Stimulated activated CD8-positive, alpha-beta memory T cell treated with anti-CD3 and anti-CD28 coated beads, Interleukin-7, amount 100 ng/mL, for 1 hour (primary cell): ENCODE measurements at places on chromosomes 3 and 15.

DNA sequence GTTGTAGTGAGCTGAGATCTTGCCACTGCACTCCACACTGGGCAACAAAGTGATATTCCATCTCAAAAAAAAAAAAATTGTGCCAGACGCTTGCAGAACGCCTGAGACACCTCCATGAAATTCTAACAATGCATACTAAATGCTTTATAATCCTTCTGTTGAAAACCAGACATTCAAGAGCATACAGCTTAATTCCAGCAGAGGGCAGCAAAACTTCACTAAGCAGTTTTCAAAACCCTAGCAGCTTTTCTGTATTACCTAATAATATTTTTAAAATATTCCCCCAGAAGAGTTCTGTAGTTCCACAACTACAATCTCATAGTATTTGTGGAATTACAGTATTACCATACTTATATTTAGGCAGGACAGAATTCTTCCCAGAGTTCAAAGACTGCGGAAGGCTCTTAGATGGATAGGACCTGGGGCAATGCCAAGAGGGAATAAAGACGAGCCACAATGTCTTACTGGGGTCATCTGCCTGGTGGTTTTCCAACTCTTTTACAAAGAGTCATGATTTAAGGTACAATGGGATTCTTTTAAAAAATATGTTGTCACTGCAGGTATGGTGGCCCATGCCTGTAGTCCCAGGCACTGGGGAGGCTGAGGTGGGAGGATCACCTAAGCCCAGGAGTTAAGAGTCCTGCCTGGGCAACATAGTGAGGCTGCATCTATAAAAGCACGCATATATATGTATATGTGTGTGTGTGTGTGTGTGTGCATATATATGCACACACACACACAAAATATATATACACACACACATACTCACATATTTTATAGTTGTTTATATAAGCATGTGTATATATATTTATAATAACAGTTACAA is 19.6 kb upstream of the TASOR start:
- DNase-seq = no peak

GRCh38 chr15:55320238-55320550 is 1.2 kb downstream of the PIGB start:
- no peak for DNase-seq

DNA sequence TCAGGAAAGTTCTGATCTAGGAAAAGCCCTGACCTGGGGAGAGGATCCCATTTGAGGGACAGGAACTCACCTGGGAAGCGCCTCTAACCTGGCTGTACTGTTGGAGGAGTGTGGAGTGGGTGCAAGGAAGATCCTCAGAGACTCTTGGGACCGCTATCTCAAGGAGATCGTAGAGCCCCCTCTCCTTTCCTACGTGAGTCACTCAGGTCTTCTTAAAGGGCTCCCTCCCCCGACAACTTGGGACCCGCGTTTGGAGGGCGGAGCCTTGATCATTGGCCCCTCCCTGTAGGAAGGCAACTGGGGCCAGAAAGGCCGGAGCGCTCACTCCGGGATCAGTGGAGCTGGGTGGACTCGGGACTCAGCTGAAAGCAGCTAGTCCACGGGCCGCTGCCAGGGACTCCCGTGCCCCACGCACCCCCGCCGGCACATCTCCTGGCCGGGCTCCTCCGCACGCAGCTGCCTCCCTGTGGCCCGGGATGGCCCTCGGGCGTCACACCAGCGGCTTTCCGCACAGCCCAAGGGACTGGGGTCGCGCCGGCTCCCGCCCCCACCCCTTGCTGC is 520 bp downstream of the SLC26A6 start:
- no peak for DNase-seq

DNA sequence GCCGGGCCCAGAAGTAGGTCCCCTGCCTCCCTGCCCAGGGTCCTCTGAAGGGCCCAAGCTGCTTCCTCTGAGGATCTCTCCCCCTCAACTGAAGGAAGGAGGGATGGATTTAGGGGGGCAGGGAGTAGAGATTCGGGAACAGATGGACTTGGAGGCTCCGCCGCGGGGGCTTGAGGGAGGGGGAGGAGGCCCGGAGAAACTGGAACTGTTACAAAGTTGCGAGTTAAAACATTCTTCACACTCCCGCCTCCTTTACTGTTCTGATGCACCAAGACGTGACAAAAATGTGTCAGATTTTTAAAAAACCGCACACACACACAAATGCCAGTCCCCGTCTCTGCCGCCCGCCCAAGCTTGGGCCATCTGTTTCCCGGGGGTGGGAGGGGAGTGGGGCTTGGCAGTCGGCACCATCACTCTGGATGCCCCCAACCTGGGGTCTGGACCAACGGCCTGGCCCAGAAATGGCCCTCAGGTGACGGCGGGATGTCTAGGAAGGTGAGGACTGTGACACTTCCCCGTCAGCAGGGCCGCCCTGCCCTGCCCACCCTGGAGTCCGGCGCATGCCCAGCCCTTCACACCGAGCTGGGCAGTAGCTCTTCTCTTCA is 25.0 kb upstream of the LINGO1 start:
- DNase-seq = no peak

GRCh38 chr3:42106646-42107045 is 15.5 kb downstream of the TRAK1 start:
- no peak for DNase-seq

- DNase-seq = no peak
These were observed 4.7 kb upstream of the TMEM41A start for GRCh38 chr3:185503521-185503920.

DNA sequence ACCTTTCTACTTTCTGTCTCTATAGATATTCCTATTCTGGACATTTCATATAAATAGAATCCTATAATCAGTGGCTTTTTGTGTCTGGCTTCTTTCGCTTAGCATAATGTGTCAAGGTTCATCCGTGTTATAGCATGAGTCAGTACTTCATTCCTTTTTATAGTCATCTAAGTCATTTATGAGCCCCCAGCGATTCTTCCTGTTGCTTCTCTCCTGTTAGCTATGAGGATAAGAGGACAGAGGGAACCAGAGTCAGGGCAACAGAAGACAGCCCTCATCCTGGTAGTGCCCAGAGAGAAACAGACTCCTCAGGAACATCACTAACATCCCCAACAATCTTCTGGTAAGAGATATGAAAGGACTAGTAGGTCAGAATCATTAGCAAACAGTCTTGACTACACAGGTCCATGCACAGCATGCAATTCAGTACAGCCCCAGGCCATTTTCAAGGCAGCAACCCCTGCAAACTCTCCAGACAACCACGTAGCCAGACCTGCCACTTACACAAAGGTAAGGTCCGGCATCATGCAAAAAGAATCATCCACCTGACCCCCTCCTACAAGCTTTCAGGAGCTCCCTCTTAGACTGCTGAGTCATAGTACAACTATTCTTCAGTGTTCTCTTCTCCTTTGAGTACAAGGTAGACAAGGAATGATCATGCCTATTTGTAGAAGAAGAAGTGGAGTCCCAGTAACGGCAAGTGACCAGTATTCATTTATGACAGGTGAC is 91.5 kb downstream of the MYLK start:
- no peak for DNase-seq

- no peak for DNase-seq
These were observed 276.5 kb downstream of the EDEM1 start for GRCh38 chr3:5463991-5464390.

- peak; percentile 43 for DNase-seq
These were observed 790 bp downstream of the DUT start for GRCh38 chr15:48331796-48332641.

DNA sequence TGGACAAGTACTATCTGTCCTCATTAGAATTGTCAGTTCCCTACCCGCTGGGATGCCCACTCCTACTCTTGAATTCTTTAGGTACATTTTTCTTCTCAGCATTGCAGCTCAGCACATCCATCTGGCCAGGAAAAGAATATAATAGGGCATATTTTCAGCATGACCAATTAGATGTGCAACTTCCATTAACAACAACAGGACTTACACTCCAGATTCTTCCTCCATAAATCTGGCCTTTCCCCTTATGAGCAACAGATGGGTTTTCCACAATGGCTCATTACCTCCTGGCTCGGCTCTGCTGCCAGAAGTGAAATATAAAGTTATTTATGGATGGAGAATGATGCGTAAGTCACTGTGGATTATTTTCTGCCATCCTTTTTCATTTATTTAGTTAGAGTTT is 443.8 kb upstream of the TGFBR2 start:
- no peak for DNase-seq

- no peak for DNase-seq
These were observed 193.9 kb upstream of the UBE2E1 start for GRCh38 chr3:23611737-23612295.

DNA sequence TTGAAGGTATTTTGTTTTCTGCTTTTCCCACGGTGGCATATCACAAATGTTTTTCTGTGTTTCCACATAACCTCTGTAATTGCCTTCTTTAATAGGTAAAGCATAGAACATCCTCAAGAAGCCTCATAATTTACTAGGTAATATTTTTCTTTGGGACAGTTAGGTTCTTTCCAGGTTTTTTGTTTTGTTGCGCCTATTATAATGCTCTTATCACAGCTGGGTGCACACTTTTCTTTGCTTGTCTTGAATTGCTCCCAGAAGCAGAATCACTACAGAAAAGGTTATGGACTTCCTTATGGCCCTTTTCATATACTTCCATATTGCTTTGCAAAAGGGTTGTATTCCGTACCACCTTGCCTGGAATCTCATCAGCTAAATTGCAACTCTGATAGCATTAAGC is 213.5 kb downstream of the RYR3 start:
- no peak for DNase-seq

GRCh38 chr3:152071924-152072323 is 196.8 kb upstream of the MBNL1 start:
- no peak for DNase-seq

DNA sequence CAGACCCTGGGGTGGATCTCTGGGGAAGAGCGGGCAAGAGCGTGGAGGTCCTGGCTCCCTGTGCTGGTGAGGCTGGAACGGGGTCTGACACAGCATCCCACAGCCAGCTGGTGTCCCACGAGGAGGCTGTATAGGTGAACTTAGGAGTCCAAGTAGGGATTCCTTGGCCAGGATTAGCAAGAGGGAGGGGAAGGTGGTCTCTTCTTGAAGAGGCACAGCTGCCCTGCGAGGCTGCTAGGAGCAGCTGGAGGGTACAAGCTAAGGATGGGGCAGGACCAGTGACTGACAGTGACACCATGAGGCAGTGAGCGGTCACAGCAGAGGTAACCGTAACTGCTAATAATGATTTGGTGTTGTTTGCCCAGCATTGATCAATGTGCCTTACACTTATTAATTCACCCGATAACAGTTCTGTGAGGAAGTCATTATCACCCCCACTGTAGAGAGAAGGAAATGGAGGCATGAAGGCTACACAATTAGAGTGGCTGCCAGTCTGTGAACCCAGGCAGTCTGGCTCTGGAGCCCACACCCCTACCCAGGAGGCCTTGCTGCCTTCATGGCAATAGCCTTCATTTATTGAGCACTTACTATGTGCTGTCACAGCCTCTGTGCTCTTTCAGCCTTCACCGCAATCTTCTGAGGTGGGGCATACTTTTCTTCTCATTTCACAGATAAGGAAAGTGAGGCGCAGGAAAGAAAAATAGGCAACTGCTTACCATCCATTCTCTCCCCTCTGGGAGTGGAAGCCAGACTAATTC is 59.4 kb downstream of the TMEM44 start:
- DNase-seq = no peak

GRCh38 chr15:52464040-52464439 is 64.6 kb downstream of the MYO5A start:
- DNase-seq = no peak

GRCh38 chr3:127675651-127676391 is 3.1 kb downstream of the ABTB1 start:
- no peak for DNase-seq

DNA sequence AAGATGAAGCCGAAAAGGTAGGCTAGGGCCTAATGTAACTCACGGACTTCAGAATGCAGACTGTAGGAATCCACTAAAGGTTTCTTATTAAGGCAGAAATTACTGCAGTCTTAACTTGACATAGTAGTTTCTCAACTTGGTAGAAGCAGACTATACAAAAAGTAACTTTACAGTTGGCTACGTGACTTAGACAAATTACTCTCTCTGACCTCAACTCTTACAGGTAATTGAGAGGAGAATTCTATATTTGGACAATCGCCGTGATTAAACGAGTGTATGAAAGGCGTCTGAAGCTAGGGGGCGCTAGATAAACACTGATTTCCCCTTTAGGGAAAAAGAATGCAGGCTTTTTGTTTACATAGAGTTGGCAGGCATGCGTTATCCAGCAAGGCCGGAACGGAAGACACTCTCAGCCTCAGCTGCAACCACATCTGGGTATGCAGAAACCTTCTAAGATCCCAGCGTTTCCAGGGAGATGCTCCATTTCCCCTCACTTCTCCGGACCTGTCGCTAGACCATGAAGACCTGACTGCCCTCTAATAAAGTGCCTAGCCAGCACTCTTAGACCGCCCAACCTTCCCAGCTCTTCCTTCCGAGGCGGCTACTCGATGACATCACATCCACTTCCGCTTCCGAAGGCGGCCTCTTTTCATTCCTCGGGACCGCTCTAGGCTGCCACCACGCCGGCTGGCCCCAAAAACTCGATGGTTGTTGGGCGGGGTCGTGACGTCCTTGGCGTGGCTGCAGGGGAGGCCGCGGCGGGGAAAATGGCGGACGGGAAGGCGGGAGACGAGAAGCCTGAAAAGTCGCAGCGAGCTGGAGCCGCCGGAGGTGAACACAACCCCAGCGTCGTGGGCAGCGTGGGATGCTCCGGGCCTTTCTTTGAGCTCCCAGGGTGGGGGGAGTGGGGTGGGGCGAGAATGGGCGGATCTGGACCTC is at the start of gene PCNP:
Gene PCNP, plus strand, starts transcription at position 732 of the 939 bp plus-strand sequence. Its CDS starts 36 bp downstream, at position 768.
- DNase-seq = peak; percentile 98

DNA sequence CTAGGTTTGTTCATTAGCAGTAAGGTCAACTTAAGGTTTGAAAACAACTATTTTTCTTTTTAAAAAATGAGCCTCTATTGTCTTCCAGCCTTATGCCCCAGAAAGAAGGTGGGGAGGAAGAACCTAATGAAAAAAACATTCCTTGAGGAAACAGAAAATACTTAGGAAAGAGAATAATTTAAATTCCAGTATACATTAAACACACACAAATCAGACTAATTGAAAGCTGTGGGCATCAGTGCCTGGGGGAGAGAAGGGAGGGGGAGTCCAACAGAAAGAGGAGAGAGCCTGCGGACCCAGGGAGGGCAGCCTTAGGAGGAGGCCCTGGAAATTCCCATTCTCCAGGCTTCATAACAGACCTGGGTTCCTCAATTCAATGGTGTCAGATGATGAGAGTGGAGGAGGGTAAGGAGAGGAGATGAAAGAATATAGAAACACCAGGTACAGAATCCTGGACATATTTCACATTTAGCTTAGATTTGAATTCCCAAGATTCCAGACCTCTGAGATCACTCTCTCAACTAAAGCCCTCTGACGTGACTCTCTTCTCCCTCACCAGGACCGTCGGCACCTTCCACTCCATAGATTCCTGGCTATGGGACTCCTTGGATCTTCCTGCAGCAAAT is 320.5 kb upstream of the UMPS start:
- DNase-seq = no peak

- DNase-seq = no peak
These were observed 16.1 kb upstream of the RARRES1 start for GRCh38 chr3:158748237-158748828.

- no peak for DNase-seq
These were observed 41.8 kb downstream of the HOMER2 start for GRCh38 chr15:82910721-82911120.

DNA sequence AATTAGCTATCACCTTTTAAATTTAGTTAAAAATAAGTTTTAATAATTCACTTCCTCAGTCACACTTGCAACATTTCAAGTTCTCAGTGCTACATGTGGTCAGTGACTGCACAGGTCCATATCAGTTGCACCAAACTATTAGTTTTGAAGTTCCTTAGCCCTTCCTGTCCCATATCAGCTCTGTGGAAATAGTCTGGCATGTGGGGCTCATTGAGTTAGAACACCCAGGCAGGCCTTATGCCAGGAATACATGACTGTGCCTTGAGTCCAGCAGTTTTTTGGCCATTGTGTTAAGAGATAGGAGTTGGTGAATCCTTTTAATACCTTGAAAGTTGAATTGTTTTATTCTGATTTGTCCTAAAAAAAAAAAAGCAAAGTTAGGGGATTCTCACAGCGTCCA is 153.7 kb upstream of the BFSP2 start:
- DNase-seq = no peak
